Activated naive CD8-positive, alpha-beta T cell treated with anti-CD3 and anti-CD28 coated beads, Interleukin-2, amount 50 U/mL, for 16 hours (primary cell): ENCODE measurements at places on chromosomes 4 and X.

DNA sequence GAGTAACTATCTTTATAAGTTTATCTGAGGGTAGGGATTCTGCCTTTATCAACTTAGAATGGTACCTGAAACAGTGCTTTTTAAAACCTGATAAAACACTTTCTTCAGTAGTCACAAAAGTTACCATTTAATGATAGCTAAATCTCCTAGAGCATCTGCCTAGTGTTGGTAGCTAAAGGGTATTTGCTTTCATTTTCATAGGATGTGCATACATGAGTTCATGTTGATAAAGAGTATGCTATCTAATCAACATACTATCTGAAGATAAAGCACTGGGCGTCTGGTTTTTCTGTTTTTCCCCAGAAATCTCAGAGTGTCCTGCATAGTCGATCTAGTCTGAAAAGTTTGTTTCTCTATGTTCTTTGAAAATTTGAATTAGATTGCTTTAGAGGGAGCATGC is 75.1 kb downstream of the ADGRL3 start:
- no peak for DNase-seq

DNA sequence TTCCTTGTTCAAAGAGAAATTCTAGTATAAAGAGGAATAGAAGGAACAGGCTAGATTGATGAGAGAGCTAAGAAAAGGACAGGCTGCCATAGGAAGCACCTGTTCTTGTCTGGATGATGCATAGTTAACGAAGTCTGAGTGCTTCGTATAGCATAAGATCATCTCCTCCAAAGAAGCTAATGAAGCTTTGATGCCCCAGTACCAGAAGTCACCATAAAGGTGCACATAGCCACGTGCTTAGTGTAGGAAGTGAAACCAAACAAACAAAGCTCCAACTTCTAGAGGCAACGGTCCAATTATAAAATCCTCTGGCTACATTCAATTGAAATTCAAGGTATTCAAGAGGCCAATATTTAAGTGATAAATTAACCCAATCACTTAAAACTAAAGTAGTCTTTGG is 31.0 kb downstream of the AFAP1 start:
- no peak for DNase-seq

GRCh38 chrX:120140293-120140981 is 18.0 kb upstream of the RHOXF2 start:
- DNase-seq = no peak

- DNase-seq = no peak
Observed at GRCh38 chr4:155377276-155377675, 511 bp upstream of the MAP9 start.

- DNase-seq = no peak
Observed at GRCh38 chr4:25030277-25031076, at the start of gene LGI2. LGI2 (minus strand) TSS chr4:25030946; CDS start chr4:25030693, 253 bp downstream.
